Fibroblast of the conjunctiva (primary cell): ENCODE measurements at places on chromosomes 12 and 14.

DNA sequence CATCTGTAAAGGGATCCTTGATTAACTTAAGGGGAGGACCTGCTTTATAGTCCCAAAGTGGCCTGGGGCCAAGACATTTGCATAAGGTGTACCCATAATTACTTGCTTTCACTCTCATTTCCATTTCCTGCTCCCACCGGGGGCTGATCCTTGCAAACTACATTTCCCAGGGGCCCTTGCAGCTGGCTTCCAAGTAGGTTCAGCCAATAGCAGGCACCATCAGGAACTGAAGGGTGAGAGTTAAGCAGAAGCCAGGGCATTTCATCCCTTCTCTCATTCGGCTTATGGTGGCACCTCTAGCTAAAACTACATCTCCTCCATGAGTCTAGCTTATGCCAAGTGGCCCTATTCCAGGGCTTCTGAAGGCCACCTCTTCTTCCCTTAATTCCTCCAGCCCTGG is 88.8 kb downstream of the CCDC60 start:
- DNase-seq: no peak

- DNase-seq: no peak
These were observed 91.0 kb downstream of the VRK1 start for GRCh38 chr14:96888158-96888557.

GRCh38 chr14:32251530-32251929 is 48.5 kb upstream of the RNU6-8 start:
- no peak for DNase-seq

GRCh38 chr14:105945896-105946295 is 419.5 kb downstream of the TMEM121 start:
- DNase-seq: no peak

DNA sequence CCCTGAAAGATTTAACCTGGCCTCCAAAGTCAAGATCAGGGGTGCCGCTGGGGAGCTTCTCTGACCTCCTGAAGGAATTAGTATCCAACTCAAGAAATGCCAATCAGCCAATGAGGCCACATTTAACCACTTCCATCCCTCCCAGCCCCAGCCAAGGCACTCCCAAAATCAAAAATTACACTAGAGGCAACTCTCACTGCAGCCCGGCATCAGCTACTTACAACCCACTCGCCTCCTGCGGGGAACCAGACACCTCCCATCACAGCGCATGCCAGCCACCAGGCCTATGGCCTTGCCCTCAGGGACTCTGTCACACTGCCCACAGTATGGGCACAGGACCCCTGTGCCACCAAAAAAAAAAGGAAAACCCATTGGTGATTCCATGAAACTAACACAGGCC is 62.3 kb upstream of the DDX11 start:
- DNase-seq: no peak

DNA sequence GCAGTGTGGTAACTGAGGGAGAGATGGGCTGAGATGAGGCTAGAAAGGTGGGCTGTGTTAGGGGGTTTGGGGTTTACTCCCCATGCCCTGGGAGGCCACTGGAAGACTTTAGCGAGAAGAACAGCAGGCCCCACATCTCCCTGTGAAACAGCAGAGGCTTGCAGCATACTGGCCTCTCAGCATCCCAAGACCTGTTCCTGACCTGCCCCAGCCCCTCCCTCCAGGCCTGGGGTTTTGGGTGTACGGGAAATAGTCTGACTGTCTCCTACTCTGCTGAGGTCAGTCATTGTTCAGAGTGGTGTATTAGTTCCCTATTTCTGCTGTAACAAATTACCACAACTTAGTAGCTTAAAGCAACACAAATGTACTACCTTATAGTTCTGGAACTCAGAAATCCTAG is 103.5 kb upstream of the HIF1A start:
- no peak for DNase-seq

DNA sequence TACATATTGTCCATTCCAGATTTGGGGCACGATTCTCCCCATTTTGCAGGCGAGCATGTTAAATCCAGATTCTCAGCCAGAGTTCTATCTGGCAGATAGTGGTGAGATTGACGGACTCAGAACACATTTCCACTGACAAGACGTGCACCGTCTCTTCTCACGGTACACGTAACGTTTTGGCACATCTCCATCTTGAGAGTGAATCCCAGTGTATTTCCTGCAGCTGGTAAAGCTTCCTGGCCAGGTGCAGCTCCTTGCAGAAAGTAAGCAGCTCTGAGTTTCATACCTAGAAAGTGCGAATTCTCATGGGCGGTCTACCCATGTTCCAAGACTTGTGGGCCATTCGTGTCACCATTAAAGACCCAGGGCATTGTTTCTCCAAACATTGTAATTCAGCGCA is 102.6 kb downstream of the TSPAN9 start:
- no peak for DNase-seq

- no peak for DNase-seq
These were observed 88.7 kb downstream of the PLBD1 start for GRCh38 chr12:14479004-14479403.

DNA sequence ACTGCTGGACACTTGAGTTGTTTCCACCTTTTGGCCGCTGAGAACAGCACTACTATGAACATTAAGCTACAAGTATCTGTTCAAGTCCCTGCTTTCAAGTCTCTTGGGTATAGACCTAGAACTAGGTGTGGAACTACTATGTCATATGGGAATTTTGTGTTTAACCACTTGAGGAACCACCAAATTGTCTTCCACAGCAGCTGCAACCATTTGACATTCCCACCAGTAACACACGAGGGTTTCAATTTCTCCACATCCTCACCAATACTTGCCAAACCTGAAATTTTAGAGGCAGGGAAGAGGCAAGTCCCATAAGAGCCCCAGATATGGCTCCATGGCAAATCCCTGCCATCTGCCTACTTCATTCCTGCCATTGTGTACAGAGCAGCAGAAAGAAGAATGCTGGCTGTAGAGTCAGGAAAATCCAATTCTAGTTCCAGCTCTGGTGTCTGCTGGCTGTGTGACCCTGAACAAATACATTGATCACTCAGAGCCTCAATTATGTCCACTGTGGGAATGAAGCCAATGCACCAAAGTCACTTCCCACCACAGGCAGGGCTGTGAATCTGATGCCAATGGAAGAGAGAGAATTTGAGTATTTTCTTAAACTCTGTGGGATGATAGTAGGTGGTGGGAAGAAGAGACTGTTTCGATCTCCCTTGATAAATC is 17.8 kb downstream of the PITPNM2 start:
- DNase-seq: no peak

GRCh38 chr12:34033628-34034296 is 11.5 kb downstream of the ALG10 start:
- DNase-seq: peak; percentile 3

- DNase-seq: no peak
These were observed 181.3 kb downstream of the CCDC59 start for GRCh38 chr12:82176761-82177490.

DNA sequence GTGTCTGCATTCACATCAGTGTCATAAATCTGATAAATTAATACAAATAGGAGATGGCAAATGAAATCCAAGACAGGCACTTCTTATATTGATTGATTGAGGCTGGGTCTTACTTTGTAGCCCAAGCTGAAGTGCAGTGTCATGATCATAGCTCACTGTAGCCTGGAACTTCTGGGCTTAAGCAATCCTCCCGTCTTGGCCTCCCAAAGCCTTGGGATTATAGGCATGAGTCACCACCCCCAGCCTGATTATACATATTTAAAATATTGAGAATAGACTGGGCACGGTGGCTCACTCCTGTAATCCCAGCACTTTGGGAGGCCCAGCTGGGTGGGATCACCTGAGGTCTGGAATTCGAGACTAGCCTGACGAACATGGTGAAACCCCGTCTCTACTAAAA is 51.3 kb downstream of the MARK3 start:
- peak; percentile 26 for DNase-seq

- no peak for DNase-seq
These were observed 6.7 kb upstream of the PTGER2 start for GRCh38 chr14:52307376-52307775.

GRCh38 chr12:12158858-12159257 is 88.1 kb downstream of the BCL2L14 start:
- DNase-seq: no peak

GRCh38 chr12:126487431-126487980 is 1422.3 kb downstream of the AACS start:
- no peak for DNase-seq

DNA sequence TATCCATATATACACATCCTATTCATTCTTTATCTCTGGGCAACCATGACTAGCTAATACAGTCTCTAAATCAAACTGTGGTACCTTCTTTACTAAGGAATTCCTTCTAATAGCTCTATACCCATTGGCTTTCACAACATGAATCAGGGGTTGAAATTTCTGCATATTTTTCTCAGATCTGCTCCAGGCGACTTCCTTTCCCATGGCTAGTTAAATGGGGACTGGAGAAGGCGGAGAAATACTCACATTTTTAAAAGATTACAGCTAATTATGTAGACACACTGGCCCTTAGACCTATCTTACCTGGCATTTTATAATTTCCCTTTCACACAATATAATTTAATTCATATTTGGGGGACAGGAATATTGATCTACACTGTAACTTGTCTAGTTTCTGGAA is 1.1 kb upstream of the CDKN3 start:
- DNase-seq: no peak

DNA sequence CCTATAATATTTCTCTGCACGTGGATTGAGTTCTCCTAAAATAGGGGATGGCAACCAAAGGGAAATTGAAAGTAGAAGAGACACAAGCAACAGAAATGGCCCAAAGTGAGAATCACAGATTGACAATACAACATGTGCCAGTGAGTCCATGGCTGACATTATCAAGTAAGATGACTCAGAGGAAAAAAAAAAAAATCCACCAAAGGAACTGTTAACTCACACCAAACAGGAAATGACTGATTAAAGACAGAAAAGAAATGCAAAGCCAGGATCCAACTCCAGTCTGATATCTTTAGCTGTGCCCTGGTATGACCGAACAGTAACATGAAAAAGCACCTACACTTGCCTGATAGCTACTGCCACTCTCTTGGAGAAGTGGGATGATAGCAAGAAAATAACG is 485.0 kb downstream of the PRKD1 start:
- DNase-seq: no peak

DNA sequence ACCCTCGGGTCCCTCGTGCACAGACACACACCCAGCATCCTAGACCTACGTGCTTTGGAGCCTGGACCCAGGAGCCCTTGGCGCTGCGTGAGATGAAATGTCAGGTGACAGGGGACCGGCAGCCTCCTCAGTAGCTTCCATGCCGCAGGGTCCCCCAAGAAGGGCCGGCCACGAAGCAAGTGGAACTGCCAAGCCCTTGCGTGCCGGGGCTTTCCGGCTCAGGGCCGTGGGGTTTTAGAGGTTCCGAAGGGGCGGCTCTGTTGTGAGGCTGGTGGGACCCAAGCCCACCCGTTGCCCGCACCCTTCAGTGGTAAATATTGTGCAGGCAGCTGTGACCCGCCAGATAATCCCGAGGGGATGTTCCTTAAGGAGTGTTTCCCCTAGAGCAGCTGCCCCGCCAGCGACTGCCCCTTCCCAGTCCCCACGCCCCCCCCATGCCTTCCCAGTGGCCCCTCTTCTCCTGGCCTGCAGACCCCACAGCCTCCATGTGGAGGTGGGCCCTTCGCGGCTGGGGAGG is 133.7 kb downstream of the ADGRD1 start:
- no peak for DNase-seq
